ENCODE measurements at places on chromosomes 12 and 14.

GRCh38 chr12:24039113-24039525 is 89.6 kb upstream of the SOX5 start:
- no peak for DNase-seq

GRCh38 chr12:80293759-80294158 is 150.3 kb upstream of the PTPRQ start:
- no peak for DNase-seq

- no peak for DNase-seq
Measured at GRCh38 chr14:102759456-102760187, 17.6 kb upstream of the TRAF3 start.

- DNase-seq = no peak
Measured at GRCh38 chr12:52277486-52278245, 3.2 kb downstream of the KRT86 start.

GRCh38 chr12:104790296-104791125 is 167.6 kb downstream of the SLC41A2 start:
- DNase-seq = peak; percentile 16

DNA sequence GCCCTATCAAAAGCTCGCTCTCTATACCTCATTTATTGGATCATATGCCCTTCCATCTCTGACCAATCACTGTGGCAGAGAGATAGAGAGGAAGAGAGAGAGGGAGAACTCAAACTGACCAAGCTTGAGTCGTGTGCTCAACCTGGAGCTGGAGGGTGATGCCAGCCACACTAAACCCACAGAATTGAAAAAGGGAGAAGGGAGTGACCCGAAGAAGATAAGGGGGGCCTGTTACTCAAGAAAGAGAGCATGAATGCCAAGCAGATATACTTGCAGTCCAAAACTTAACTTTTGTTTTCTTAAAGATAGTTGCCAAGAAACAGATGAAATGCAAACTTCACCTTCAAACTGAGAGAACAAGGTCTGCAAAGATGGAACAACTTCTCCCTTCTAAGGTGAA is 112.7 kb downstream of the BTG1 start:
- no peak for DNase-seq

GRCh38 chr12:43316520-43316919 is 235.5 kb downstream of the ADAMTS20 start:
- no peak for DNase-seq

GRCh38 chr12:65372574-65372973 is 94.1 kb downstream of the MSRB3 start:
- no peak for DNase-seq

- no peak for DNase-seq
Measured at GRCh38 chr12:59833408-59833807, 237.6 kb downstream of the SLC16A7 start.

DNA sequence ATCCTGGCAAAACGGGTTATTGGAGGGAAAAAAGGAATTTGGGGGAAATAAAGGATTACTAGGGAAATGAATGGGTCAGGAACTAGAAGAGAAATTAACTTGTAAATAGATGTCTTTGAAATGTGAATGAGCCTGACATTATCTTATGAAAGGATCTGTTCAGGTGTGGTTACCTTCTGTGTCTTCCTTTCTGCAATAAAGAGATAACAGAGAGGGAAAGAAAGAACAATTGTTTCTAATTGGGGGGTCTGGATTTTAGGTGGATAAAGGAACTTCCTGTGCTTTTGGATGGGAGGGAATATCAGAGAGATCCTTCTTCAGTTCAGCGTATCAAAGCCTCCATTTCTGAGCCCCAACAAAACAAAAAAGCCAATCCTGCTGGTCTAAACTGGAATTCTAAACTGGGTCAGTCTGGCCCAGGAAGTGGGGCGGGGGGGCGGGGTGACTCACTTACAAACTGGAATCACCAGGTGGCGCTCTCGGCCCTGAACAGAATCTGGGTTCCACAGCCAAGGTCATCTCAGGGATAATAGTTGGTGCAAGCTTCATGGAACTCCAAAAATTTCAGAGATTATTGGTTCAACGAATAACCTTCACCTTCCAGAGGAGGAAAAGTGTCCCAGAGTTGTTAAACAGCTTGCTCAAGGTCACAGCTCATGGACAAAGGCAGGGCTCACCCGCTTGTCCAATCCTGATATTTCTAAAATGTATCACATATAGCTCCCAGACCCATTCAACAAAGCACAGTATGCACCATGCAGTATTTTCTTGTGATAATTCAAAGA is 15.2 kb upstream of the PEBP1 start:
- no peak for DNase-seq

DNA sequence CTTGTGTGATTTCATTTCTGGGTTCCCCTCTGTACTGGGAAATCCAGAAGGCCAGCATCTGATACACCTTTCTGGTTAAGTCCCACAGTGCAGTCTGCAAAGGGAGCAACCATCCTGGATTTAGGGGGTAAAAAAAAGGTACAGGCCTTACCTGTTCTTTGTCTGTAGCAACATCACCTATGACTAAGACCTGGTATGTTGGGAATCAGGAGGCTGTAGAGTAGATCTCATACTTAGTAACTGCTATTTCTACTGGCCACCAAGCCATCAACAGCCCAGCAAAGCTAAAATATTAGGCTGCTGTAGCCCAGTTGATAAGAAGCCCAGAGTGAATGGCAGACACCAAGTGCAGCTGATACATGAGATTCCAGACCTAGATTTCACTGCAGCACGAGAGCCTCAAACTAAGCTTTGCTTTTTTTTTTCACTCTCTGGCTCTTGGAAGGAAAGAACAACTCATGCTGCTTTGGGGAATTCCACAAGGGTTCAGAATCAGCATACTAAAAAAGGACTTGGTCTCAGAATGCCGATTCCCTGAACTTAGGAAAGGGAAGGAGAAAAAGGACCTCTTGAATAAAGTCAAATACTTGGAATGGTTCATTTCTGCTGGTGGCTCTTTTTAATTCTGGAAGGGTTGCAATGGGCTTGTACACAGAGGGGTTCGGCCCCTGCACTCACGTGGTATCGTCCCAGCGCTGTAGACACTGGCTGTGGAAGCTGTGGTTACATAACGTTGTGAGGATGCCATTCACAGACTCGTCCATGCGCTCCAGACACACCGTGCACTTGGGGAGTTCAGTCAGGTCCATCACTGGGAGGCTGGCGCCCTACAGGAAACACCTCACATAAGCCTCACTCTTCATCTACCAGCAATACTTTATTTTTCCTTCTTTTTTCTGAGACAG is 20.5 kb downstream of the BRAP start:
- DNase-seq = no peak

GRCh38 chr14:23653051-23653450 is 16.9 kb downstream of the DHRS2 start:
- no peak for DNase-seq

- no peak for DNase-seq
Measured at GRCh38 chr12:84661786-84662185, 250.8 kb downstream of the SLC6A15 start.

DNA sequence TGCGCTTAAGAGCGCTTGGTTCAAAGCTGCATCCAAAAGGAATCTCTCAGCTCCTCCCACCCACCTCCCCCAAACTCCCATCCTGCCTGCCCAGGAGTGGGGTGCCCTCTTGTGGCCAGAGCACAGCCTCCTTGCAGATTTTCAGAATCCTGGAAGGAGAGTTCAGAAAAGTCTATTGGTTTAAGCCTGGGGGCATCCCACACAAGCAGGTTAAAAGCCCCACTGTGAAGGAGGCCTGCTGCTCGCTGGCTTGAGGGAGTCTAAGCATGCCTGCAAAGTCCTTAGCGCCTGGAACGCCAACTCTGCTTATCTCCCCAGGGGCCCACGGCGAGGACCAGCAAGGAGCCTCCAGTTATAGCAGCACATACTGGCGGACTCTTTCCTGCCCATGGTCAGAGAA is 297.1 kb downstream of the KSR2 start:
- no peak for DNase-seq

DNA sequence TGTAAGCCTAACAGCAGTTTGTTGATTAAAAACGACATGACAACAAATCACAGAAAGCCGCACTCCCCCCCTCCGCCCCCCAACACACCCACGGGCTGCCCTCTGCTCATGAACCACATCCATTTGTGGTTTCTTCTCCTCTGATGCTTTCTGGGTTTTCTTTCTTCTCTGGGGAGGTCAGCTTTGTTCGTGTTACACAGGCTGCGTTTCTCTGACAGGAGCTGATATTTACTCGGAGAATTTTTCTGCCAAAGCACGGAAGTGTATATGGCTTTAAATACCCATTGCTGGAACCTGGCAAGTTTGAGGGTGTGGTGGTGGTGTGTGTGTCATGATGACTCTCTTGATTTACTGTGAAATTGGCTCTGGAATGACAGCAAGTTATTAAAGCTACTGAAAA is 883.7 kb upstream of the TMEM132C start:
- DNase-seq = no peak

DNA sequence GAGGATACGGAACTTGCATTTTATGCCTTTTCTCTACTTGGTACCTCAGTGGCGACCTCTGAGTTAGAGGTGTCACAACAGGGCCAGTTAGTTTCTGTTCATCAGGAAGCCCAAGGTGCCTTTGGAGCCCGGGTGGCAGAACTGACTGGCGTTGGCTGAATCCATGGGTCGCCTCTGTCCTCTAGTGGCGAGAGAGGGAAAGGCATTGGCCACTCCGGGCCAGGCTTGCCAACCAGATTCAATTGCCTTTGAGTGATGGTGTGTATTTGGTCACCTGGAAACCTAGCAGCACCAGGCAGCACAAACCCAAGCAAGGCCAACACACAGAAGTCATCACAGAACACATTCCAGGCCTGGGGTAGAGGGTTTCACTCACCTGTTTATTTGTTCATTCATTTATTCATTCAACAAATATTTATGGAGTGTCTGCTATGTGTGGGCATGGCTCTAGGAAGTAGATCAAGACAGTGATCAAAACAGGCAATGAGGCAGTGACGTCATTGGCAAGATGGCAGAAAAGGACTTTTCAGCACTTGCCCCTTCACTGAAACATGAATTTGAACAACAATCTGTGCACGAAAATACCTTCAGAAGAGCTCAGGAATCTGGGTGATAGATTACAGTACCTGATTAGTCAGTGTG is 40.5 kb upstream of the KCNA5 start:
- DNase-seq = peak; percentile 21

DNA sequence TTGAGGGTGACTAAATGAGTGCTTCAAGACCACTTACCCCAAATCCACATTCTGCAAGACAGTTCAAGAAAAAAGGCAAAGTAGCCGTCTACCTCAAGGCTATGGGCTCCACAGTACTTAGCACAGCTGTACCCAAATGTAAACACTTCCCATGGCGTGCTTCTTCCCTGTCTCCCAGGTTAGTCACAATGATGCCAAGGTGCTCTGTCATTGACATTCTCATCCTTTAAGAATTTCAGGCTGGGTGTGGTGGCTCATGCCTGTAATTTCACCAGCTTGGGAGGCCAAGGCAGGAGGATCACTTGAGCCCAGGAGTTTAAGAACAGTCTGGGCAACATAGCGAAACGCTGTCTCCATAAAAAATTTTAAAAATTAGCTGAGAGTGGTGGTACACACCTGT is 51.2 kb upstream of the CERS5 start:
- DNase-seq = no peak

- DNase-seq = no peak
Measured at GRCh38 chr14:46279327-46279726, 372.3 kb downstream of the RPL10L start.

GRCh38 chr14:30525833-30526232 is 33.1 kb upstream of the G2E3 start:
- DNase-seq = no peak

- DNase-seq = peak; percentile 65
Measured at GRCh38 chr14:50875359-50876070, 3.7 kb downstream of the ABHD12B start.

DNA sequence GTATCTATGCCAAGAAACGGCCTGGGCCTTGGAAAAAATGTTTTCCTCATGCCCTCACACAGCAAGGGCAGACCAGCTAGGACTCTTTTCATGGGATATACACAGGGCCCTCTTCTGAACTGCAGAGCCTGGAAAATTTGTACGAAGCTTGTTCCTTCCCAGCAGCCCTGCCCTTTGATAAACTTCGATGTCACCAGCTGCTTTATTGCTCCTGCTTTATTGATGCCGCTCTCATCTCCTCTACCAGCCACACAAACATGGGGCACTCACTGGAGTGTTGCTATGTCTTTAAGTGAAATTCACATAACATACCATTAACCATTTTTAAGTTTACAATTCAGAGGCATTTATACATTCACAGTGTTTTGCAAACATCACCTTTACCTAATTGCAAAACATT is 197.9 kb downstream of the KTN1 start:
- DNase-seq = no peak

GRCh38 chr12:105492591-105493545 is 162.4 kb downstream of the C12orf75 start:
- DNase-seq = no peak

- DNase-seq = no peak
Measured at GRCh38 chr14:31194095-31194494, 13.5 kb downstream of the HECTD1 start.

GRCh38 chr12:14607568-14607967 is 39.9 kb upstream of the PLBD1 start:
- DNase-seq = no peak

GRCh38 chr12:1811281-1811947 is 9.0 kb upstream of the LRTM2 start:
- DNase-seq = no peak

DNA sequence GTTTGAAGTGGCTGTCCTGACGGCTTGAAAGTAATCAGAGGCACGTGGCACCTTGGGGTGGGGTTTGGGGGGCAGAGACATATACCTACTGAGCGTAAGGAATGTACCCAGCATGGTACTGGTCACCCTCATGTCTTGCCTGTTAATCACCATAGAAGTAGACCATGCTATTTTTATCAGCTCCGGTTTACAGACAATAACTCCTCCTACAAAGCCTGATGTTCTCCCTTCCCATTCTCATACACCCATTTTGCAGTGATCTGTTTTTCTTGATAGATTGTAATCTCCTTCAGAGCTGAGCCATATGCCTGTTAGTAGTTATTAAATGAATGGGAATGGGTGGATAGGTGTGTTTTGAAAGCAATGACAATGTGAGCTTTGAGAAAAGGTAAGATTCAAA is 10.5 kb downstream of the EVL start:
- no peak for DNase-seq

GRCh38 chr12:20507056-20507455 is 138.7 kb downstream of the PDE3A start:
- no peak for DNase-seq

DNA sequence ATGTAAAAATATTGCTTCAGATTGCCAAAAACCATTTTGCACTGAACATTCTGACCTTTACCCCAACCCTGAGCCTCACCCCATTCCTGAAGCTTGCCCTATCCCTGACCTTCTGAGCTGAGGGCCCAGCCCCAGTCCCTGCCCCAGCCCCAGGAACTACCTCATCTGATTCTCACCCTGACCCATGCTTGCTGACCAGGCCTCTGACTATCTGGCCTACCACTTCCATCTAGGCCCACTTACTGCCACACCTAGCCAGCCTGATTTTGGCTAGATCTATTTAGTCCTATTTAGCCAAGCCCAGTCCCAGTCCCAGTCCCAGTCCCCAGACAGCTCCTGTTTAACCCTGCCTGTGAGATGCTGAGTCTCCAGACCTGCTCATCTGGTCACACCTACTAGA is 33.6 kb downstream of the OR10P1 start:
- no peak for DNase-seq

- no peak for DNase-seq
Measured at GRCh38 chr12:12518919-12519318, 43.7 kb downstream of the DUSP16 start.
